ENCODE measurements at places on chromosomes 1 and 21.

DNA sequence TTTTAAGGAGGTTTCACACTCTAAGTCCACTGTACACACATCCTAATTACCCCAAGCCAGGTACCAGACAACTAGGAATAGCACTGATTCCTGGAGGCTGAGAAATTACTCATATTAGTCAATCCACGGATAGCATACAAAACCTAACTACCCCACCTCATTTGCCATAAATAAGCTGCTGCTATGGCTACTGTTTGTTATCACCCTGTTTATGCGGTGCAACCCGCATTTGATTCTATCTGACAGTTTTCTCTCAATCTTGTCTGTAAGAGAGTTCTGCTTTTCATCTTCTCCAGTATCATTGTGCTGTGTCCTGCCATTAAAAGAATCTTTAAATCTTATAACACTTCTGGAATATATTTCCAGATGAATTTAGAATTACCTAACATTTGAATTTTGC lies 1496.5 kb downstream of the PLA2G4A start:
- DNase-seq = no peak

GRCh38 chr1:241706257-241706656 lies 54.2 kb downstream of the WDR64 start:
- DNase-seq = no peak

- DNase-seq = no peak
Observed at GRCh38 chr21:14541841-14542490, 4.1 kb downstream of the SAMSN1 start.

GRCh38 chr1:208071435-208072031 lies 160.6 kb upstream of the CD34 start:
- DNase-seq = no peak

GRCh38 chr1:8004803-8005573 lies 21.1 kb downstream of the ERRFI1 start:
- no peak for DNase-seq

GRCh38 chr21:15164678-15165303 lies 100.0 kb upstream of the NRIP1 start:
- DNase-seq = no peak

GRCh38 chr1:111461765-111462164 lies 12.0 kb upstream of the C1orf162 start:
- no peak for DNase-seq

- no peak for DNase-seq
Observed at GRCh38 chr1:193680247-193680923, 494.0 kb upstream of the B3GALT2 start.

All from activated CD4-positive, alpha-beta T cell treated with anti-CD3 and anti-CD28 coated beads for 24 hours (primary cell).